Stimulated activated CD4-positive, alpha-beta T cell treated with anti-CD3 and anti-CD28 coated beads, Interleukin-4, amount 100 ng/mL, for 4 hours (primary cell): ENCODE measurements at places on chromosomes 7 and 10.

GRCh38 chr7:30163231-30163894 is 28.6 kb downstream of the MTURN start:
- no peak for DNase-seq

GRCh38 chr7:64045301-64046040 is at the start of gene ZNF727:
Gene ZNF727, plus strand, starts transcription at chr7:64045434. Its CDS starts 188 bp downstream, at chr7:64045622.
- DNase-seq: peak; percentile 43

- no peak for DNase-seq
Measured at GRCh38 chr7:126803060-126803665, 449.6 kb downstream of the GRM8 start.

GRCh38 chr10:91589658-91590035 is 43.2 kb downstream of the PPP1R3C start:
- no peak for DNase-seq

DNA sequence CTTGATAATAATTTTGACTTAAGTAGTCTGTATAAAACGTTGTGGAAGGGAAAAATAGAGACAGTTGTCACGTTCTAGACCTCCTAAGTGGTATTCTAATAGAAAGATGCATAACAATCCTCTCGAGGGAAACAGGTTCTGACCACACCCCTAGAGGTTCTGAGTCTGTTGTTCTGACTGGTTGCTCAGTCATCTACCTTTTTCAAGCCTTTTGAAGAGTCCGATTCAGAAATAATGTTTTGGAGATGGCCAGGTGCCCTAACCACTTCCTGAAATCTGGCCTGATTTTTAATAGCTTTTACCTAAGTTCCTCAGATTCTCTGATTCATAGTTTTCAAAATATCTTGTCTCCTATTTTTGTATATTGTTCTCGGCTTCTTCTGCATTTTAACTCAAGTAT is 175.6 kb downstream of the HDAC9 start:
- DNase-seq: no peak

GRCh38 chr10:102280397-102281101 is 35.2 kb downstream of the GBF1 start:
- no peak for DNase-seq

DNA sequence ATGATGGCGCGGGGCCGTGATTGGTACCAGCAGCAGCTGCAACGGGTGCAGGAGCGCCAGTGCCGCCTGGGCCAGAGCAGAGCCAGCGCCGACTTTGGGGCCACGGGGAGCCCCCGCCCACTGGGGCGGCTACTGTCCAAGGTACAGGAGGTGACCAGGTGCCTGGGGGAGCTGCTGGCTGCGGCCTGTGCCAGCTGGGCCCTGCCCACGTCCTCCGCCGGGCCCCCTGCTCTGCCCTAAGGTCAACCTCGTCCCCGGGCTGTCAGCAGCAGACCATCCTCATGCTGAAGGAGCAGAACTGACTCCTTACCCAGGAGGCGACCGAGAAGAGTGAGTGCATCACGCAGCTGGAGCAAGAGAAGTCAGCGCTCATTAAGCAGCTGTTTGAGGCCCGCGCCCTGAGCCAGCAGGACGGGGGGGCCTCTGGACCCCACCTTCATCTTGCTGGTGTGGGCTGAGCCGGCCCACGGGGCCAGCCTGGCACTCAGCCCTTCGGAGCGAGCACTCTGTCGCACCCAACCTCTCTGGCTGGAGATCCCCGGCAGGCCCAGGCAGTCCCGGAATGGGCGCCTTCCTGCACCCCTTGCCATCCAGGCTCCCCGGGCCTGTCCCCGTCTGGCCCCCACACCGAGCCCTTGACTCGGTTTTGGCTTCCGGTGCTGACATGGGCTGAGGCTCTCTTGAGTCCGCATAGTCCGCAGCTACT is 24.6 kb upstream of the ZNF716 start:
- DNase-seq: no peak

DNA sequence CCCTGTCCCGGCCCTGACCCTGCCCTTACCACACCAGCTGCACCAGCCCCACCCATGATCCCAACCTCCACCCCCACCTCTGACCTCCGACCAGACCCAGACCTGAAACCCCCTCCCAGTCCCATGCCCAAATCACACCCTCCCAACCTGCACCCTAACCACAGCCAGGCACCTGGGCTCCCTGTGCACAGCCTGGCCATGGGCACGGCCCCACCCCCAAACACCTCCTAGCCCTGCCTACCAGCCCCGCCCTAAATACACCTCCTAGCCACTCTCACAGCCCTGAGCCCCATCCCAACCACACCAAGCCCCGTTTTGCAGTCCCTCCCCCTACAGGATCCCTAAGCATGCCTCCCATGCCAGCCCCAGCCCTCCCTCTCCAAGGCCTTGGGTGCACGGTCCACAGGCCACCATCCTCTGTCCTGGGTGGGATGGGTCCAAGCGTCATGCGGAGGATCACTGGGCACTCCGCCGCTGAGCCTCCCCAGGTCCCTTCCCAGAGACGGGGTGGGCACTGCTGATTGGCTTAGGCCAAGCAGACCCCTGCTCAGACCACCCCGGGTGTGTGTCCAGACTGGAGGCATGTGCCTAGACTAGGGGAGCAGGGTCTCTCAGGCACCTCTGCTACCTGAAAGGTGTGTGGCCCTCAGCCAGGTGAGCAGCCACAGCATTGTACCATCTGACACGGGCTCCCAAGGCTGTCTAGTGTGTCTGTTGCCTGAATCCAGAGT is 30.1 kb downstream of the INSIG1 start:
- no peak for DNase-seq

DNA sequence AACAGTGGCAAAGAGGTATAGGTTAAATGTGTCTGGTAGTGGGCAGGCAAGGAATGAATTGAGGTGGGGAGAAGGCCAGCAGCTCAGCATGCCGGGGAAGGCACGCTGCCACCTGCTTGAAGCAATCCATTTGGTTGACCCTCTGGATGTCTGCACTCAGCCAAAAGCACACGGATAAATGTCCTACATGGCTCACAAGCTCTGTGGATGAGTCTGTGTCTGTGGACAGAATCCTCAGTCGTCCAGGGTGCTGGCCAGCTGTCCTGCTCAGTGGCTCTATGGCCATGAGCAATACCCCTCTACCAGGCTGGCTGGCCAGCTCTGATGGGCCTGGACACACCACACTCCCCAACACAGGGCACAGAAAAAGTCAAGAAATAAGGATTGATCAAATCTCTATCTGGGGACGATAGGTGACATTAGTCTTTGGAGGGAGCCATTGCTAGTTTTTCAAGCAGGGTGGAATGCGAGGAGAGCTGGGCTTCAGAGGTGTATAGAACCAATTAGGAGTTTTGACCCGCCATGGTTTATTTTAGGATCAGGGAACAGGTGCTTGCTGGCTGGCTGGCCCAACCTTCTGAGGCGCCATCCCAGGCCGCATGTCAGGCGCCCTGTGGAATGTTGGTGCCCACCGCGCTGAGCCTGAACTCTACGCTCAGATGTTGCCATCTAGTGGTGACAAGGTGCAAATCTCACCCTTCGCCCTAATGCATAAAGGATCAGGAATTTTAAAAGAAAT is 493.4 kb downstream of the TNS3 start:
- no peak for DNase-seq

DNA sequence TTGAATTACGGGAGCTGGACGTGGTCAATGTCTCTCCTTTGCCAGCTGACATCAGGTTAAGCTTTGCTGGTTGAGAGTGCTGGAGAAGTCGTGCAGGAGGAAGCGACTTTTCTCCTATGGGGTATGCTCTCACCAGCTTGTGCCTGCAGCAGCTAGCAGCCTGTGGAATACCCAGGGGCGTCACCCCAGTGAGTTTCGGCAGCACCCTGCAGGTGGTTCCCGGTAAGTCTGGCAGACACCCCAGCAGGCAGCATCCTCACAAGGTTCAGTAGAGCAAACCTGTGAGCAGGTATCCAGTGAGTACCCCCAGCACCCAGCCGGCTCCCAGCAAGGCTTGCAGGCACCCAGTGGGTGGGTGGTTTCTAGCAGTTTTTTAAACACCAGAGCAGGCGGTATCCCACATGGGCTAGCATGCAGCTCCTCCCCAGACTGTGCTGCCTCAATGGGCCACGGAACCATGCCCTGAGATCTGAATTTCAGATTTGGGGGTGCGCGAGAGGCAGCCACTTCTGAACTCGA is 74.8 kb upstream of the SVIL start:
- DNase-seq: no peak

DNA sequence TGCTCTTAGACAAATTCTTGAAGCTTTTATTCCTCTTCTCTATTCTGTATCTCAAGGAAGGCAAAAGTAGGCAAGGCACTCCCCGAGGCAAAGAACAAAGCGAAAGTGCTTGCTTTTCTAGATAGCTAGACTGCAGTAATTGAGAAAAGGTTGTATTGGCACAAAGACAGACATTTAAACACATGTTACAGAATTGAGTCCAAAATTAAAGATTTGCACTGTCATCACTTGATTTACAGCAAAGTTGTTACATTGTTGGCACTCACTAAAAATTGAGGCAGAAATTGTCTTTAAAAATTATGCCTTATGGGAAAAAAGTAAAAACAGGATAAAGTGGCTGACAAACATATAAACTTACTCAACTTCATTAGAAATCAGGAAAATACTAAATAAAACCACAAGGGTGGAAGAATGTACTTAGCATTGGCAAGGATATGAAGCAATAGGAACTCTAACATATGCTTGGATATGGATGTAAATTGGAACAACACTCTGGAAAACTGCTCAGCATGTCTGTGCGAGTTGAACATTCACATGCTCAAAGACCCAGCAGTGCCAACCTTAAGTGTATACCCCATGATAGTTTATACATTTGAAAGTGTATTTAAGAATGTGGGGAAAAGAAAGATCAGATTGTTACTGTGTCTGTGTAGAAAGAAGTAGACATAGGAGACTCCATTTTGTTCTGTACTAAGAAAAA is 491.3 kb downstream of the GLRX3 start:
- no peak for DNase-seq

GRCh38 chr7:115747174-115747573 is 283.4 kb downstream of the TFEC start:
- DNase-seq: no peak

- no peak for DNase-seq
Measured at GRCh38 chr10:17056781-17057428, 72.7 kb downstream of the CUBN start.

DNA sequence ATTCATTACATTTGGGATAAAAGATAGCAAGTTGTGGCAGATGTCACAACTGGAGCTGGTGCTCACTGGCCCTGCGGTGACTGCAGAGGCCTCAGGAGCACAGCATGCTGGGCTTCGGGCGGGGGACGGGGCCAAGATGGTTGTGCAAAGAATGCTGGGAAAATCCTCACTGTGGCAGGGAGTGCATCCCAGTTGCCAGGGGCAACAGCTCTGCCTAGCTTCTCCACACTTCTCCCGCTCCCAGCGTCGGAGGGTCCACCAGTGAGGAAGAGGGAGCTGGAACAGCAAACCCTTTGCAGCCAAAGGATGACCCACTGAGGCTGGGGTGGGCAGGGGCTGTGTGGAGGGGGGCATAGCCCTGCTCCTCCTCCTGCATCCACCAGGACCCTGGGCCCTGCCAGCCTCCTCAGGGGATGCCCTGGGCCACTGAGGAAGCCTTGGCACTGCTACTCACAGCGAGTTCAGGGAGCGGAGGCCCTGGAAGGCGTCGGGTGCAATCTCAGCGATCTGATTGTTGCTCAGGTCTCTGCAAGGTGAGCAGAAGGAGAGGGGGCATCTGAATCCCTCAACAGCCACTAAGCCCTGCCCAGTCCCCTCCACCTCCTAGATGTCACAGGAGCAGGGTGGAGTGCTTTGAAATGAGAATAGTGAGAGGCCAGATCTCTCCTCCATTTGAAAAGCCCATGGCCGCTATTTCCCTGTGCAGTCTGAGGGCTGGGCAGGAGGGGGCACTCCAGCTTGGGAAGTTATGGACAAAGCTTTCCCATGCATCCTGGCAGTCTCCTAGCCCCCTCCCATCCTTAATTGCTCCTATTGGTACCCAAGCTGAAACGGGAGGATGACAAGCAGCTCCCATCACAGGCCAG is 126.5 kb downstream of the SLIT1 start:
- DNase-seq: no peak

- no peak for DNase-seq
Measured at GRCh38 chr10:44306762-44307161, 78.1 kb downstream of the CXCL12 start.

DNA sequence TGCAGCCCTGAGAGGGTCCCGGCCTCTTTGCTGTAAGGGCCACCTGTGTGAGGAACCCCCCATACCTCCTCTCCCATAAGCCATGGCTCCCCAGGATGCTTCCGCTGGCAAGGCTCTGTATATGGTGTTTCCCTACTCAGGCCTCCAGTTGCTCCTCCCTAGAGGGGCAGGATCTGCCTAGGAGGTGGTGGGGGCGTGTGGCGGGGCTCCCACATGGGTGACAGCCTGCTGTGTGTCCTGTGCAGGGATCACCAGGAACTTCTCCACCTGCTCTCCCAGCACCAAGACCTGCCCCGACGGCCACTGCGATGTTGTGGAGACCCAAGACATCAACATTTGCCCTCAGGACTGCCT is 25.7 kb upstream of the CSGALNACT2 start:
- no peak for DNase-seq
